Lower lobe of right lung (tissue), 2 donors: ENCODE measurements at places on chromosomes 3 and 15. TPM values are rescaled to one million over a fixed set of nuclear protein-coding genes. Genes with fewer than 3 reads are reported as not detected.

GRCh38 chr15:39756806-39757522 is 25.7 kb downstream of the FSIP1 start:
- H3K27me3 ChIP-seq, result no peaks in the 10 kb centered on the region
- no peak overlapping the region for H3K4me3 ChIP-seq
- no peak overlapping the region for H3K27ac ChIP-seq
- no peaks in the 10 kb centered on the region for H3K36me3 ChIP-seq
- no peak for DNase-seq

- no peaks in the 10 kb centered on the region for H3K36me3 ChIP-seq
- H3K4me1 ChIP-seq, result no peaks in the 10 kb centered on the region
Measured at GRCh38 chr3:54206874-54207273, 84.5 kb downstream of the CACNA2D3 start.

DNA sequence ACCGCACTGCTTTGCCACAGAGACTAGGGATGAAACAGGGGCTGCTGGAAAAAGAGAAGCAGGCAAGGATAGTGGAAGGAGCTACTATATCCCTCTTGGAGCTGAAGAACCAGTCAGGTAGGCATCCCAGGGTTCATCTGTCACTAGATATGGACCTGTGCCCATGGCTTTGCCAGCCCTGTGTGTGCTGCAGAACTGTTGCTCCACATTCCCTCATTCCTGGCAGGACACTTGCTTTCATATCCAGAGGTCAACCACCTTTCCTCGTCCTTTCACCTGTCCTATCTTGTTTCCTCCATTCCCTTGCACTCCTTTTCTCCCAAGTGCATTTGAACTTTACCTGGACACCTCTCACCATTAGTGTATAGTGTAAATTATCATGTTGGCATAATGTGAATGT is 12.0 kb downstream of the SNRK start:
- no peak overlapping the region for H3K27ac ChIP-seq
- H3K4me3 ChIP-seq, result no peak overlapping the region
- H3K4me1 ChIP-seq, result peaks cover 76% of the 10 kb centered on the region
- no peaks in the 10 kb centered on the region for H3K27me3 ChIP-seq
- DNase-seq, result no peak

DNA sequence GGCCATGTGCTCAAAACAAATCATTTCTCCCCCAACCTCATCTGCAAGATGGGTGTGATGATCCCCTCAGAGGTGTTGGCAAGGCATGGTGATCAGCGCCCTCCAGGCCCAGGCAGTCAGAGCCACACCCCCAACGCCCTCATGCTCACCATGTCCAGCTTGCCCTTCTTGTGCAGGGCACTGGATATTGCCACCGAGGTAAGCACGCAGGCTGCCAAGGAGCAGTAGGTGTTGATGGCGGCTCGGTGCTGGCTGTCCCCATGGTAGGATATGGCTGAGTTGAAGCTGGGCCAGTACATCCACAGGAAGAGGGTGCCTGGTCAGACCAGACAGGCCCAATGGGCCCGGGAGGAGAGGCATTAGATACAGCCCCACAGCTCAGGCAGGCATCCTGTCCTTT is 17.2 kb downstream of the RHCG start:
- H3K4me1 ChIP-seq, result no peaks in the 10 kb centered on the region
- no peak overlapping the region for H3K27ac ChIP-seq
- H3K36me3 ChIP-seq, result no peaks in the 10 kb centered on the region

DNA sequence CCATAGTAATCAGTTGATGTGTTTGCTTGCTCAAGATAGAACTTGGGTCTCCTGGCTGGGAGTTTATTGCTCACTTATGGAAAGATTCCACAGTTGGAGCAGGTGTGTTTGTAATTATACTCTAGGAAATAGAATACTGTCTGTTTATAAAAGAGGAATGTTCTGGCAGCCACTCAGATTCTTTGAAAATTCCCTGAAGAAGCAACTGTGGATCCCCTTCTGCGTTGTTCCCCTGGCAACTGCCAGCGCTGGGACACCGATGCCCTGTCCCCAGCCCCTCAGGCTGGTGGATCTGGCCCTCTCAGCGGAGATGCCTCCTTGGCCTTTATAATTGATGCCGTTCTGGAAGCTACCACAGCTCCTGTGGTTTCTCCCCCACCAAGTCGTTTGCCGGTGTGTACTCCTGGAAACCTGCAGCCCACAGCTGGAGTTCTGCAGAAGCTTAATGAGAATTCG is 225.9 kb downstream of the ITPR1 start:
- no peaks in the 10 kb centered on the region for H3K27me3 ChIP-seq
- no peak for DNase-seq
- H3K4me1 ChIP-seq, result peaks cover 58% of the 10 kb centered on the region
- H3K4me3 ChIP-seq, result no peak overlapping the region

DNA sequence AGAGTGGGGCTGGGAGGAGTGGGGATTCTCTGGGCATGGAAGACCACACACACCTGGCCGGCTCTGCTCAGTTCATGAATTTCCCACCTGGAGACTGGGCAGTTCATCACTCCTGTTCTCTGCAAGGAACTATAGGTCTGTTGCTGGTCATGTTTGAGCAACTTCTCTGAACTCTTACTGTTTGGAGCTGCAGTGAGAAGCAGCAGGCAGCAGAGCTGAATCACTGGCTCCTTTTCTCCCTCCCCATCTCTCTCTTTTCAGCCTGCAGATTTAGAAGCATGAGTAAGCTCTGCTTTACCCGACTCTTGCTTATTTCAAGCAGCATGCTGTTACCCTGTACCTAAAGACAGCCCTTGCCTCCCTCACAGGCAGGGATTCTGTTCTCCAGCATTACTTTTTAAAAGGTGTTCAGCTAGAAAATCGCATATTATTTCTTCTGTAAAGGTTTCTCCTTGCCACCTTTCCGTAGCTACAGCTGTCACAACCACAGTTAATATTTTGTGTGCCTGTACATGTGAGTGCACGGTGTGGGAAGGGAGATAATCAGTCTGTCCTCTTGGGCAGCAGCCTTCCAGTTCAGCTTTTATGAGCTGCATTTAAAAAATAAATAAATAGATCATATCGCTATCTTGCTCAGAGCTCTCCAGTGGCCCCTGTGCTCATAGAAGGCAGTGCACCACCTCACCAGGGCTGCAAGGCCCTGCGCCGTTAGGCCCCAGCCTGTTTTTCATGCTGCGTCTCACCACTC is 131.6 kb downstream of the CHCHD6 start:
- H3K4me1 ChIP-seq, result no peaks in the 10 kb centered on the region
- DNase-seq, result no peak
- no peaks in the 10 kb centered on the region for H3K27me3 ChIP-seq
- no peak overlapping the region for H3K27ac ChIP-seq
- H3K4me3 ChIP-seq, result no peak overlapping the region

GRCh38 chr3:104198131-104198530 is 1168.6 kb upstream of the ALCAM start:
- no peak for DNase-seq
- H3K4me1 ChIP-seq, result no peaks in the 10 kb centered on the region
- H3K27me3 ChIP-seq, result no peaks in the 10 kb centered on the region
- no peak overlapping the region for H3K27ac ChIP-seq

Gene GUCA1C
- total RNA-seq, result not detected

Gene C3orf20
- total RNA-seq, result not detected

Gene TCTA
- 38.8 TPM for total RNA-seq

Gene SAMMSON
- total RNA-seq, result not detected
